ENCODE measurements at places on chromosomes 2 and 18.
A peak's percentile ranks its signal among the peaks of the same experiment; 100 is the strongest.

DNA sequence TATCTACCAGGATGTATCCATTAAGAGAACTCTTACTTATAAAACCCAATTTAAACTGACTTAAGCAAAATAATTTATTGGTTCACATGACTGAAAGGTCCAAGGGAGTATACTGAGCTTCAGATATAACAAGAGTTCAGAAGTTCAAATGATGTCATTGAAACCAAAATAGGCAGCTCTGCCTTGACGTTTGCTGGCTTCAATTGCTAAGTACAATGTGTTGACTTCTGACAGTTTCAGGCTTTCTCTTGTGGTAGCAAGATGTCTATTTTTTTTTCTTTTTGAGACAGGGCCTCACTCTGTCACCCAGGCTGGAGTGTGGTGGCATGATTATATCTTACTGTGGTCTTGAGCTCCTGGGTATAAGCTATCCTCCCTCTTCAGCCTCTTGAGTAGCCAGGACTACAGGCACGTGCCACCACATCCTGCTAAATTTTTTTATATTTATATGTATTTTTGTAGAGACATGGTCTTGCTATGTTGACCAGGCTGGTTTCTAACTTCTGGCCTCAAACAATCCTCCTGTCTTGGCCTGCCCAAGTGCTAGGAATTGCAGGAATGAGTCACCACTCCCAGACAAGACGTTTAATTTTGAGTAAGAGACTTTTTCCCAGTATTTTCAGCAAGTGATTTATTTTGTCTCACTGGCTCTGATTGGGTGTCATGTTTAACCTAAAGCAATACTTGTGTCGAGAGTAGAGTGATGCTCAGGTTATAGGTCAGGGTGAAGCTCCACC is 184.8 kb downstream of the NR4A2 start:
- DNase-seq: no peak

DNA sequence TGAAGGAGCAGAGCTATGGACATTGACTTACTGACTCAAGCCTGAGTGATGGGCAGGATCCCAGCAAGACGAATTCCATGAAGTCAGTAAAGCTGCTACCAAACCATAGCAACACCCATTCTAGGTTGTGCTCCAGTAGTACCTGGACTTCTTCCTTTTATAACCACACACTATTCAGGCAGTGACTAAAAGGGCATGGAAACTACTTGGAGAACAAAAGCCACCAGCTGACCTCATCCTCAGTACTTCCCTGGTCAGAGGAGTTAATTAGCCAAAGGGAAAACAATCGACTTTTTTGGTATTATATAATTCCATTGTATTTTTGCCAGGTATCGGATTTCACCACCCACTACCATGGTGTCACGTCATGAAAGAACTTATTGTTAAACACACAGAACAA is 237.1 kb downstream of the TTC32 start:
- no peak for DNase-seq

DNA sequence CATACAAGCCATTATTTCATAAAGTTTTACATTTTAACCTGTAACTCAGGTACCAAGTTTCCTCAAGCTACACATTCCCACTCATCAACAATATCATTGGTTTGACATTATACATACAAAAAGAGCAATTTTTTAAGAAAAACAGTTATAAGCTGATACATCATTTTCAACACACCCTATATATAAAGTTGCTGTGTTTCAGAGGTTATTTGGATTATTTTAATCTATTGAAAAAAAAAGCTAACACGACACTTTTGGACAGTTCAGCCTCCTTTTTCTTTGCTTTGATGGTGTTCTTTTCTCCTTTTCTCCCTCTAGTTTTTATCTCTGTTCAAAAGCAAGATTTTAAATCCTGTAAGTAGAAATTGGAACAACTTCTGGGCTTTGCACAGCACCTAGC is 175.9 kb upstream of the CREB1 start:
- DNase-seq: no peak

- DNase-seq: no peak
Measured at GRCh38 chr2:212540341-212540740, 1.7 kb upstream of the ERBB4 start.

GRCh38 chr2:114436329-114436728 is 6.1 kb upstream of the DPP10 start:
- DNase-seq: no peak

DNA sequence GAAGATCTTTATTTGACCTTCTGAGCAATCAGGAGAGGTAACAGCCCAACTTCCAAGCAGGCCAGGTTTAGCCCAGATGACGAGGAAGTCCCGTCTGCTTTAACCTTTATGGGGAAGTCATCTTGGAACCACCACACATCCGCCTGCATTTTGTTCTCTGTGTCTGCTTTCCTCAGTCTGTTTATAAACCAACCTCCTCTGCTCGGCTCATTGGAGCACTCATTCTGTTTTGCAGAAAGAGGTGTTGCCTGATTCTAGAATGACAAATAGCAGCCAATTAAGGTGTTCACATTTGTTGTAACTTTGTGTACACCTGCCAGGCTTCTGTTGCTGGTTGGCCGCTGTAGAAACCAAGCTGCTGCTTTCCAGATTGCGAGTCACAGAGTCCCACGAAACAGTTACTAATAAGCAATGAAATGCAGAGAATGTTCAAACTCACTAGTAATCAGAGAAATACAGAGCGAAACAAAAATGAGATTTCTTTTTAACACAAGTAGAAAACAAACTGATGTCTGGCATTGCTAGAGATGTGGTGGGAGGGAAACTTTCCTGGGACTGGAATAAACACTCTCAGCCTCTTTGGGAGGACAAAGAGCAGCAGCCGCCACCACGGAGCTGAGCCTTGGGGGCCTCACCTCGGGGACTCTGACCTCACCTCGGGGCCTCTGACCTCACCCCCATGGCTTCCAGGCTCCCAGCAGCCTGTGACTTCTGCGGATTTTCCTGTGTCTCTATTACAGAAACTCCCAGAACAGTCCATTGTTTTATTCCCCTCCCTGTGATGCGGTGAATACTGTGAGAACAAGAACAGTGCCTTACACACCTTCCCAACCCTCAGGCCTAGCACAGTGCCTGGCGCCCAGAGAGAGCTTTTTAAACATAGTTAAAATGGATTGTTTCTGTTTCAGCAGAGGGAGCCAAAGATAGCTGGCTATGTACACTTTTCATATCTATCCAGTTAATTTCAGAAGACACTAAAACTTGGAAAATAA is 64.0 kb downstream of the MBP start:
- peak; percentile 43 for DNase-seq

GRCh38 chr2:230124235-230124634 is 55.5 kb upstream of the SLC16A14 start:
- no peak for DNase-seq

- no peak for DNase-seq
Measured at GRCh38 chr18:58569490-58569911, 59.4 kb downstream of the ALPK2 start.
